ENCODE measurements at places on chromosomes 7 and 10. TPM values are rescaled to one million over a fixed set of nuclear protein-coding genes. Genes with fewer than 3 reads are reported as not detected.
A peak's percentile ranks its signal among the peaks of the same experiment; 100 is the strongest.

Gene GIMAP7
- total RNA-seq, result not detected

Gene TBXAS1
- not detected for total RNA-seq

Gene AASS
- total RNA-seq, result not detected

Gene SLC26A5
- total RNA-seq, result not detected

Gene MYL10
- total RNA-seq, result not detected

Gene HMX3
- not detected for total RNA-seq

- no peak for DNase-seq
Observed at GRCh38 chr10:71761541-71762113, 11.7 kb downstream of the VSIR start.

- DNase-seq, result no peak
Observed at GRCh38 chr7:117269417-117269816, 53.4 kb downstream of the WNT2 start.

DNA sequence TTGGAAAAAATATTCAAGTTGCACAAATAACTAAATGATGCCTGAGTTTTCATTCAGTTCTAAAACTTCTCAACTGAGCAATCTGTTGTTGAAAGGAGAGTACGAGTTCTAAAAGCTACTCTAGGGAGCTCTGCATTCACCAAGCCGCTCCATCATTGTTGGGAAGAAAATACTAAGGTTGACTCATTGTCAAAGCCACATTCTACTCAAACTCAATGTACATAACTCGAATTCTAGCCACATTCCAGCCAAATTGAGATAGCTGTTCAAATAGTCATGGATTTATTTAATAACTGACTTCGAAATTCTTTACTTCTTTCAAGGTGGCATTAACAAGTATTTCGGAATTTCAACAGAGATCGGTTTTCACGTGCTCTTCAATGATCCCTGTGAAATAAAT, 63.4 kb downstream of the KIAA1217 start:
- no peak for DNase-seq

DNA sequence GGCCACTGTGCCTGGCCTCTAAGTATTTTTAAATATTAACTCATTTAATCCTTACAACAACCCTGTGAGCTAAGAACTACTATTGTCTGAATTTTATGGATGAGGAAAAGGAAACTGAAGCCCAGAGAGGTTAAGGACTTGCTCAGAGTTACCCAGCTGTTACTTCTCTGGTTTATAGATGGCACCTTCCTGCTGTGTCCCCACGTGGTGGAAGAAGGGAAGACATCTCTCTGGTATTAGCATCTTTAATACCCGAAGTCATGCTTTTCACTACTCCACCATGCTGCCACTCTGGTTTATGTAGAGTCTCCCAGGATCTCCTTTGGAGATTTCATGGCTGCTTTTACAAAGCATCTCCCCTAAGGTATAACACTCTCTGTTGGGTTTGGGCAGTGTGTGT, 105.5 kb upstream of the MKLN1 start:
- DNase-seq, result peak; percentile 24

DNA sequence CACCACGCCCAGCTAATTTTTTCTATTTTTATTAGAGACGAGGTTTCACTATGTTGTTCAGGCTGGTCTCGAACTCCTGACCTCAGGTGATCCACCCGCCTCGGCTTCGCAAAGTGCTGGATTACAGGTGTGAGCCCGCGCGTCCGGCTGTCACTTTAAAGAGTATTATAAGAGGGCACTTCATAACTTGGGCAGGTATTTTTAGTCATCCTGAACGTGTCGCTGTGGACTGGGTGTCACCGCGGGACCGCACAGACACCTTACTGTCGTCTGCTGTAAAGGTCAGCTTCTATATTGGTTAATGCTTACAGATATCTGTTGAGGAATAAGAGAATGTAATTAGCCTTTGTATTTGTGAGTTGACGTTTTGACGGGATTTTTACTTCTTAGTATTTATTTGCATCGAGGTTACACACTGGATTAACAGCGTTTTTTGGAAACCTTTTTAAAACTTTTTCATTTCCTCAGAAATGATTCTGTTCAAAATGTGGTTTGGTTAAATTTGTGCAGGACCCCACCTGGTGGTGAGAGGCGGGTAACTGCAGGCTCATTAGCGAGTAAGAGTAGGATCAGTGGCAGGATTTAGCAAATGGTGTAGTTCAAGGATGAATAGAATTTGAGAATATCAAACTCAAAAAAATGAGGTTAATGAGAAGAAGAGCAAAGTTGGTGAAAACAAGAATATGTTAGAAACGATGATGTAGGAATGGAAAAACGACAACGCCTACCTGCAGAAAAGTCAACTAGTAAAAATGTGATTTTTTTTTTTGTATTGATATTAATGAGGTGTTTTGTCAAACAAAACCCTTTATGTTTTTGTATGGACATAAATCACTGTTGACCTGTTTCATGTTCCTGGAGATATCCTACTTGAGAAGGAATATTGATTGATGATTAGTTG, 3.2 kb downstream of the DNAJB6 start:
- peak; percentile 75 for DNase-seq

DNA sequence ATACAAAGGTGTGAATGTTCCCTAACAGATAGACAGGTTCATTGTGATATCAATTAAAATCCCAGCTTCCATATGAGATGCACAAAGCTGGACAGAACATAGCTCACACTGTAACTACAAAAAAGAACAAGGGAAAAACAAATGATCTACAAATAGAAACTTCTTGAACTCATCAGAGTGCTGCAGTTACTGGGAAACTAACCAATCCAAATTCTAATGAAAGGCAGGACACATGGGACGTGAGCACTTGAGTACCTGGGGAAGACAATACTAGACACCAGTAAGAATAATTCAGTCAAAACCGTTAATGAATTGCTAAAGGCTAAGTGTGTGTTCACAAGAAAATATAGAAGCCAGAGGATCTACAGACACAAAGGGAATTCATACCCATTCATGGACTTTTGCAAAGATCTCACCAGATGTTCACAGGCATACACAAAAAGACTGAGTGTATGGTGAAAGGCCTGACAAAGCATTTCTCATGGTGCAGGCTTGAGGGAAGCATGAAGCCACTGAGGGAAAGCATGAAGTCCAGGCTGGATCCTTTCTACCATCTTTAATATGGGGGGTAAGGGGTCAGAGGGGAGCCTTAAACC, 7.8 kb upstream of the GPR22 start:
- no peak for DNase-seq

DNA sequence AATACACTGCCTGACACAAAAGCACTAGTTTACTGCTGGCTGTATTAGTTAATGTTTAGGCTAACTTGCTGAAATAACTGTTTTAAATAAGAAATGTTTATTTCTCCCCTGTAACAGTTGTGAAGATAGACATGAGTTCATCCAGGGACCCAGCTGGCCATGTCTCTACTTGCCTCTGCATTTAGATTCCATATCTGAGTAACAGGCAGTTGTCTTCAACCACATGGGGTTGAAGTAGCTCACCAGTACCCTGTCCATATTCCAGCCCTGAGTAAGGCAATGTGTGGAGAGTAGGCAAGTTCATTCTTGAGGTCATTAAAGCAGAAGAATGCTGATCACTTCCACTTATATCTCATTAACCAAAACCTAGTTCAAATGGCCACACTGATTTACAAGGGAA, 31.1 kb upstream of the RSBN1L start:
- DNase-seq, result no peak

DNA sequence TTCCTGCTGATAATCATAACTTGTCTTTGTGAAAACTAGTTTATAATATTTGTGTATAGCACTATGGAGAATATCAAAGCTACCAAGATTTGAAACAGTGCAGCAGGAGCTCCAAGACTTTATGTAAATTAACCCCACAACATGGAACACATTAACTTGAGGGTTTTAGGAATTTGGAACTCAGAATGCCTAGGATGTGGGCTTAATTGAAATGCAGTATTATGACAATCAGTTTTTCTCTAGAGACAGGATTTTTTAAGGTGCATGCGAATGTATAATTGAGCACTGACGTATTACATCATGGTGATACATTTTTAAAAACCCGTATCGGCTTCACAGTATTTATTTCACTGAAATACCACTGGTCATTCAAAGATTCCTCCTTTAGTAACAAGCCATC, 313.1 kb upstream of the DGKB start:
- no peak for DNase-seq

DNA sequence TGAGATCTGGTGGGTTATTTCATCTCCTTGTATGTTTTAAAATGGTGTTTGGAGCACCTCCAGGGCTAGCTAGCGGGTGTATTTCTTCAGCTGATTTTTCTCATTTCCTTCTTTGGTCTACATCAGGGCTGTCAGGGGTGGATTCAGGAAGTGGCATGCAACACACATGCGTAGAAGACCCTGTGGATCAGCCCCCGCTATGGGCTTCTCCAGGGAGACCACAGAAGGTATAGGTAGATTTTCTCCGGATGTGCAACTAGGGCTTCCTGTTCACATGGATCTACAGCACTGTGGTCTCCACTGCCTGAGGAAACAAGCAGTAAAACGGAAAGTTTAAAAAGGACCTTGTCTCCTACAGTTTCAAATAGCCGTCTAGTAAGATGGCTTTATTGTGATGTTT, 10.4 kb downstream of the NUB1 start:
- peak; percentile 37 for DNase-seq

DNA sequence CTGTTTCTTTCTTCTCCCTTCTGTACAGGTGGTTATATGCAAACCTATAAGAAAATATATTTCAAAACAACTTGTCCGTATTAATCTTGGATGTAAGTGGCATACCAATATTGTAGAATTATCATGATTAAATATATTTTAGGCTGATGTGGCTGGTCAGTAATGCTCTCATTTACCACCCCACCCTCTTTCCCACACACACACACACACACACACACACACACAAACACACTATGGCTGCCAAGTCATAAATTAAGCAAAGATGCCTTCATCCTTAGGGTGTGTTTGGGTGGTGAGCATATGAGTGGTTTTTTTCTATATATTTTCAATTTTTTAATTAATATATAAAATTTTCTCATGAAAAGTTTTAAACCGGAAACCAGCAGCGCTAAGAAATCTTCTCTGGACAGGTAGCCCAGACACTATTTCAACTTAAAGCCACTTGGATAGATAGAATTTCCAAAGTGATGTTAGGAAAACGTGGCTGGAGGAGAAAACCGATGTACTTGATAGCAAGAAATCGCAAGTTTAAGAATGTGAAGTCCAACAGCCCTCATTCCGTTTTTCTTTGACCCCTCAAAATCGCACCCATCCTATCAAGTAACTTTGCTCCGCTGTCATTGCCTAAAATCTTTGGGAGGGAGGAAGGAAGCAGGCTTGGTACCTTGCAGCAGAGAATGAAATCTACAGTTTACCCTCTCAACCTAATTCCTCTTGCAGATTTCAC, 171.7 kb downstream of the FAM107B start:
- peak; percentile 53 for DNase-seq

GRCh38 chr10:74500026-74500704, 326.2 kb upstream of the KAT6B start:
- DNase-seq, result no peak

GRCh38 chr7:102892631-102893278, 20.0 kb upstream of the LRRC17 start:
- no peak for DNase-seq

DNA sequence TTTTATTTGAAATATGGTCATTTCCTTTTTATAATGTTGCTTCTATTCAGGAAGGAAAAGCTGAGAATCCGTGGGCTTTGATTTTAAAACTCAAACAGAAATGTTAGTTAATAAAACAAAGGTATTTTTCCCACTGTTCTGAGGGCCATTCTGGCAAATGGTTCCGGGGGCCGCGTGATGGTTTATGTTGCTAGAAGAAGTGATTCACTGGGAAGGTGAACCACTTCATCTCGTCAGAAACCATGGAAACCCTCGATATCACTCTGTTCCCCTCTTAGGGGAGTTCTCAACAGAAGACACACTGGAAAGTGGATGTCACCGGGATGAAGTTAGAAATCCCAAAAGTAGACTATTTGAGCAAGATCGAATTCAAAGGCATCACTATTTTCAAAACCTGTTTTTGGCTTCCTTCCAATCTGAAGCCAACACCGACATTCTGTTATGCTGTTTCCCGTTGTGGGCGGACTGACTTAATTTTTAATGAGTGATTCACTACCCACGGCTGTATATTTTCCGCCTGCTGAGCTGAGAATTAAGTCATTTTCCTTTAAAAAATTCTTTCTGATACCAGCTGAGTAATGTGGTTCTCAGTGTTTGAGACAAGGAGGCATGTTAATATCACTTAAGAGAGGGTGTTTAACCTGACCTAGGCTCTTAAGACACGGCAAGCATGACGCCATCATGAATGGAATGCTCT, 84.1 kb downstream of the PTPRE start:
- DNase-seq, result no peak

DNA sequence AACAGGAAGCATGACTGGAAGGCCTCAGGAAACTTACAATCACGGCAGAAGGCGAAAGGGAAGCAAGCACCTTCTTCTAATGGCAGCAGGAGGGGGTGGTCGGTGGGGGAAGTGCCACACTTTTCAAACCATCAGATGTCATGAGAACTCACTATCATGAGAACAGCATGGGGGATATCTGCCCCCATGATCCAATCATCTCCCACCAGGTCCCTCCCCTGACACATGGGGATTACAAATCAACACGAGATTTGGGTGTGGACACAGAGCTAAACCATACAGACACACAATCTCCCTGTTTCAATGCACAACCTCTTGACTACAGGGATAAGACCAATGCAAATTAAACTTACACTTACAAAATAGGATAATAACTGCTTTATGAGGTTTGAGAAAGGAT, 97.6 kb downstream of the SGMS1 start:
- no peak for DNase-seq

GRCh38 chr7:22670422-22670815, 56.6 kb upstream of the IL6 start:
- no peak for DNase-seq

DNA sequence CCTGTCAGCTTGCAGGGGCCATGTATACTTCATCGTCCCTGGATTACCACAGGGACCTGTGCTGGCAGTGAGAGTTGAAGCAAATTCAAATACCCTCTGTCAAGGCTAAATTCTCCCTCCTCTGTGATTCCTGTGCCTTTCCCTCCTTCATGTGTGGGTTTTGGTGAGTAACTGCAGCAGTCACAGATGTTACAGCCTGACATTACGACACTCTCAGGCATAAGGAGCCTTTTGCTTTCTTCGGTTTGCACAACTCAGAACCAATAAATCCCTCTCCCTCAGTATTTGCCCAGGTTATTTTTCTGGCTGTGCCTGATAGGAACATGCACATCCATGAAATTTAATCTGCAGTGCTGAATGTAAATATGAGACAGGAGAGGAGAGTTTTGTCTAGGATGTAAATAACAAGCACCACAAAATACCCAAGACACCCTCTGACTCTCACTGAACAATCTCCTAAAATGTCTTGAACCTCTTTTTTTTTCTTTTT, 997.2 kb upstream of the GHITM start:
- no peak for DNase-seq

DNA sequence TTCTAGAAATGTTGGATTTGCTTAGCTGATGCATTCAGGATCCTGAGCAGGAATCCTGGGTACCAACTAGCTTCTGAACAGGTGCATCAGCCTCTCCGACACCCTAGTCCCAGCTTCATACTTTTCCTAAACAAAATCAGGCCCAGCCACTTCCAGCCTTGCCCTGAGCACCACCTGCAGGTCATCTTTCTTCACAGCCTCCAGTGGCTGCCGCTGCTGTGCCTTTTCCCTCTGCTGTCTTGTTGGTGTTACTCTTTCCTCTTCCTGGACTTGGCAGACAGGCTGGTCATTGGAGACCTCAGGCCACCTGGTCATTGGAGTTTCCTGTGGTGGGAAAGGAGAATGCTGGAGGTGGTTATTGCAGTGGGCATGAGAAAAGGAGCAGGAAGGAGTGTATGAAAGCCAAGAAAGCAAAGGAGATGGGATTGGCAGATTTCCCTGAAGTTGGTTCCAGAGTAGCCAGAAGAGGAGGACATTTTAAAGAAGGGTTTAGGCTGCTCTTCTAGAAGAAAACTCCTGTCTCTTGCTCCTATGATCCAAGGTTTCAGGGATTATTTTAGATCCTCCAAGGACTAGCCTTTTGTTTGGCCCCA, 48.2 kb upstream of the NFKB2 start:
- DNase-seq, result peak; percentile 15

Measured in OCI-LY7 (cell line).